ENCODE measurements at places on chromosomes 6 and 20. TPM values are rescaled to one million over a fixed set of nuclear protein-coding genes. Genes with fewer than 3 reads are reported as not detected.

FILIP1 gene
- total RNA-seq, result not detected

- no peaks in the 10 kb centered on the region for H3K4me1 ChIP-seq
- no peak overlapping the region for H3K4me3 ChIP-seq
- no peak for DNase-seq
- H3K27ac ChIP-seq, result no peak overlapping the region
- peaks cover 30% of the 10 kb centered on the region for H3K36me3 ChIP-seq
- H3K27me3 ChIP-seq, result no peaks in the 10 kb centered on the region
Measured at GRCh38 chr6:7237653-7238188, 75.3 kb downstream of the SSR1 start.

- no peaks in the 10 kb centered on the region for H3K27me3 ChIP-seq
- no peaks in the 10 kb centered on the region for H3K36me3 ChIP-seq
- H3K4me3 ChIP-seq, result no peak overlapping the region
- H3K27ac ChIP-seq, result peak overlapping the region; percentile 98
- no peak for DNase-seq
- peaks cover 30% of the 10 kb centered on the region for H3K4me1 ChIP-seq
Measured at GRCh38 chr6:83068616-83069015, 1.1 kb downstream of the DOP1A start.

DNA sequence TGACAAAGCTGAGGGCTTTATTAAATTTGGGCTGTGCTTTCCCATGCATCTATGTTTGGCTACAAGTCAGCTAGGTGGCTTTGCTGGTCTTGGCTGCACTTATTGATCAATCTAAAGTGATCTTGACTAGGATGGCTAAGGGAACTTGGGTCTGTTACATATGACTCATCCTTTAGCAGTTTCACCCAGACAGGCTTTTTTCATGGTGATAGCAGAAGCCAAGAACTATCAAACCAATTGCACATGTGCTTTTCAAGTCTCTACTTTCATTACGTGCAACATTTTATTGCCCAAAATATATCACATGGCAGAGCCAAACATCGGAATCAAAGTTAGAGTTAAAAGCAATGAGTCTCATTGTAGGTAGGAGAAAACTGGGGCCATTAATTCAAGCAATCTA, 626.3 kb downstream of the TENT5A start:
- no peak overlapping the region for H3K4me3 ChIP-seq
- H3K36me3 ChIP-seq, result no peaks in the 10 kb centered on the region
- no peaks in the 10 kb centered on the region for H3K27me3 ChIP-seq
- no peak for DNase-seq
- no peak overlapping the region for H3K27ac ChIP-seq
- no peaks in the 10 kb centered on the region for H3K4me1 ChIP-seq

DNA sequence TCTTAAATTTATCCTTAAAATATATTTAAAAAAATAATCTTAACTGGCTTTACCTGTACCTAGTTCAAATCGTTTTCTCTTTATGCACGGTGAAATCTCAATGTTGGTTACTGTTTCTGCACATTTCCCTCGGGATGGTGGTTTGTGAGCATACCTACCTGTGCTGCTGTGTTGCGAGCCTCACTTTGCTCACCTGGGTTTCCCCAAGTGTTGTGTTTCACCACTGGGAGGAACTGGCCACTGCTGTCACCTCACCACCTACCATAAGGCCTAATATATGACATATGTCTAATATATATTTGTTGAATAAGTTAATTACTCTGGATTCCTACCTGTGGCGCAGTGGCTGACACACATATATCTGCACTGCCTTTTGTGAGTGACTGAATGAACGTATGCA, 493.5 kb upstream of the FLRT3 start:
- H3K4me1 ChIP-seq, result no peaks in the 10 kb centered on the region
- DNase-seq, result no peak
- no peaks in the 10 kb centered on the region for H3K27me3 ChIP-seq
- no peaks in the 10 kb centered on the region for H3K36me3 ChIP-seq
- H3K27ac ChIP-seq, result no peak overlapping the region
- H3K4me3 ChIP-seq, result no peak overlapping the region

TAAR9 gene
- total RNA-seq, result not detected

GRCh38 chr20:33554914-33555420, 65.1 kb downstream of the CBFA2T2 start:
- DNase-seq, result peak; percentile 77
- no peaks in the 10 kb centered on the region for H3K27me3 ChIP-seq
- peak overlapping the region; percentile 76 for H3K27ac ChIP-seq
- H3K4me3 ChIP-seq, result no peak overlapping the region
- H3K36me3 ChIP-seq, result no peaks in the 10 kb centered on the region
- H3K4me1 ChIP-seq, result peaks cover 20% of the 10 kb centered on the region

DNA sequence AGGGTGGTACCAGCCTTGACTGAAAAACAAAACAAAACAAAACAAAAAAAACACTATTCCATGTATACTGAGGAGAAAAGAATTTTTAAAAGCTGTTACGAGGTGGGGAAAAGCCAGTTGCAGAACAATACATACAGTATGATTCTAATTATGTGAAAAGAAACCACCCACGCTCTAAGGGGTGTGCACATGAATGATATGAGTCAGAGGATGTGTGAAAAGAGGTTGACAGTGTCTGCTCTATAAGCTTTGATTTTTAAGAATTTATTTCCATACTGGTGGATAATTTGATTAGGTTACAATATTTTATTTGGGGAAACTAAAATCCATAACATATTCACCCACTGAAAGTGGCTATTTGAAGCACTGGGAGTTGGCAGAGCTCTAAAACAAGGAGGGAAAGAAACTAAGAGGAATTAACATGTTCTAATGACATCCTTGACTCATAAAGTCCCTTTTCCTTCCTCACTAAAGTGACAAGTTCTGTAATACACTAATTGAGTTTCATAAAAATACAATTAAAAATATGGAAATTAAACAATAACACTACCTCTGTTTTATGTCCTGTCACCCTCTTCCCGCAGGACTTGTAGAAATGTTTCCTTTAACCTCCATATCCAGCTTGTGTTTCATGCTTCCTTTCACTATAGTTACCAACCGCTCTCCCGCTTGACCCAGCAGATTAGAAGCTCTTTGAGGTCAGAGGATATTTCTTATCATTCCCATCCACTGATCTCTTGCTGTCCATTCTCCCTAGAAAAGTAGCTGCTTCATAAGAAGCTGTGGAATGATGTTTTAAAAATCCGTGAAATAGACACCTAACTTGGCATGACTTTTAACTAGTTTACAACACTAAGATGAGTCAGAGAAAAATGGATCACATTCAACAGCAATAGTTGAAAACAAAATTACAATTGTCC, 118.6 kb upstream of the CCDC28A start:
- H3K36me3 ChIP-seq, result no peaks in the 10 kb centered on the region
- H3K27me3 ChIP-seq, result no peaks in the 10 kb centered on the region
- H3K27ac ChIP-seq, result no peak overlapping the region
- H3K4me1 ChIP-seq, result peaks cover 9% of the 10 kb centered on the region
- H3K4me3 ChIP-seq, result no peak overlapping the region

ZNF831 gene
- 49.0 TPM for total RNA-seq

All from CD4-positive, alpha-beta memory T cell (primary cell).